ENCODE measurements at places on chromosomes 1 and 21.

- no peak for DNase-seq
Measured at GRCh38 chr1:157721985-157722384, 21.4 kb upstream of the FCRL3 start.

DNA sequence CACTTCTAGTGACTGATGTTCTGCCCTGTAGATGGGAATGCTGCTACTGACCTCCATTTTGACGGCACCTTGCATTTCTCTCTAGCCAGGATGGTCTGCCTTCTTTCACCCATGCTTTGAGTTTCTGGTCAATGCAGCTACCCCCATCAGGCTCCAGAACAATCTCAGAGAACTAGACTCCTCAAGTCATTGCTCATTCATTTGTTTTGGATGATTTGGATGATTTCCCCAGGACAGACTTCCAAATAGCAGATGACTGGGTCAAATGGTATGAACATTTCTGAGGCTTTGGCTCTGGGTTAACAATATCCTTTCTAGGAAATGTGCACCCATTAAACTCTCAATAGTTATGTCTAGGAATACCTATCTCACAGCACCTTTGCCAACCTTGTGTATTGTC lies 63.9 kb downstream of the CSMD2 start:
- peak; percentile 85 for DNase-seq

DNA sequence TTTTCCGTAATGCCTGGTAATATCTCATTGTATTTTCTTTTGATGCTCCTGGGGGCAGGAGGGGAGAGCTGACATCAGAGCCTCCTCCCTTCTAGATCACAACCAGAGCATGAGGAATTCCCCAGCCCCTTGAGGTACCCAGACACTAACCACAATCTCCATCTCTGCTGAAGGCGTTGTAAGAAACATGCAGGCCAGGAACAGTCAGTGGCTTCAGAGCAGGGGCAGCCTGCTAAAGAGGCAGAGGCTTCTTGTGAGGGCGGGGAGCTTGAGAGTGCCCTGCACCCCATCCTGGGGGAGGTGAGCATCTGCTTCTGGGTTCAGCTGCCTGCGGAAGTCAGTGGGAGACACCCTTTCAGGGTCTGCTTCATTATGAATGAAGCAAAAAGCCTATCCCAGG lies 19.0 kb downstream of the MAPKAPK2 start:
- DNase-seq = peak; percentile 59

DNA sequence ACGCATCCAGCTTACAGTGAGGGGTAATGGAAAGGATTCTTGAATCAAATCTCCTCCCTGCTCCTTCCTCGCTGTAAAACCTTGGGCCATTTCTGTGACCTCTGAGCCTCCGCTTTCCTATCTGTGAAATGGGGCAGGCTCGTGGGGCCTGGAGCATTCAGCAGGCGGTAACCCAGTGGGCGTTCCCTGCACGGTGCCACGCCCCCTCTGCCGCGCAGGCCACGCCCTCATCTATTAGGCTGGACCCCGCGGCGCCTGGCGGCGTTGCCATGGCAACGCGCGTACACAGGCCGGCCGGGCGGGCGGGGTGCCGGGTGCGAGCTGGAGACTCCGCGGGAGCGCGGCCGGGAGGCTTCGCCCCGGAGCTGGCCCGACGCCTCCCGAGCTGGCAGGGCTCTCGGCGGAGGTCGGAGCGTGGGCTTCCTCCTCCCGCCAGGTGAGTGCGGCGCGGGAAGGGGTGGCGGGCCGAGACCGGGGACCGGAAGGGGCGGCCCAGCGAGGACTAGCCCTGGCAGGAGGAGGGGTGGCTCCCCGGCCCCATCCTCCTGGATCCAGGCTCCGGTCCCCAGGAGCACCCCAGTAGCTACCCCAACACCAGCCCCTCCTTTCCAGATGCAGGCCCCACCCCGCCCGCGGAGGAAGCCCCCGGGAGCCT lies at the start of gene FHAD1:
Gene FHAD1, plus strand, starts transcription at position 264 of the 655 bp plus-strand sequence. CDS start 4,562 bp downstream, outside the sequence.
- peak; percentile 92 for DNase-seq

DNA sequence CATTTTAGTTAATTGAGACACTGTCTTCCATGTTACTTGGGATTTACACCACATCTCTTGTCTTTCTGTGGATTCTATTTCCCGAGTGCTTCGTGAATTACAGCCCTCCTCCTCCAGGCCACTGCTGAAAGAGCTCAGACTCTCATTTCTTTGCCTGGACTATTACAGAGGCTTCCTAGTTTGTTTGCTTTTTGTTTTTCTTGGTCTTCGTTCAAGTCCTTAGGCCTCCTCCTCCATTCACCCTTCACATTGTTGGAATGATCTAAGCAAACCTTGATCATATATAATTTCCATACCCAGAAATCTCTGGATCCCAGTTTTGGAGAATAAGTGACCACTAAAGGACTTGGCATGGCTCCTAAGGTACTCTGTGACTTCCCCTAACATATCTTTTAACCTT lies 94.1 kb downstream of the CNIH3 start:
- DNase-seq = peak; percentile 41

- DNase-seq = no peak
Measured at GRCh38 chr1:172141341-172141881, 279.1 kb upstream of the C1orf105 start.

DNA sequence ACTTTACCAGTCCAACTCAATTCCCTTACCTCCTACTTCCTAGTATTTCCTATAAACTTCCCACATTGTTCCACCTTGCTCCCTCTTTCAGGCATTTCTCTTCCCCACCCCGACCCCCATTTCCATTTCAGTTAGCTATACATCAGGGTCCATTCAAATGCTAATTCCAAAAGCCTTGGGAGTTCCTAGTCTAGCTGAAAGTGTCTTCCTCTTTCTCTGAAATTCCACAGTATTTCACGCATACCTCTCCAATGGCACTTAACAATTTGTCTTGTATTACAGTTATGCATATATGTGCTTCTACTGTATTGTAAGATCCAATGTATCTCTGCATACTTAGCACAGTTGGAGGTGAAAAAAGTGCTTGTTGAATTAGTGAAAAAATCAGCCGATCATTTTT lies 94.9 kb downstream of the ZNF644 start:
- no peak for DNase-seq

DNA sequence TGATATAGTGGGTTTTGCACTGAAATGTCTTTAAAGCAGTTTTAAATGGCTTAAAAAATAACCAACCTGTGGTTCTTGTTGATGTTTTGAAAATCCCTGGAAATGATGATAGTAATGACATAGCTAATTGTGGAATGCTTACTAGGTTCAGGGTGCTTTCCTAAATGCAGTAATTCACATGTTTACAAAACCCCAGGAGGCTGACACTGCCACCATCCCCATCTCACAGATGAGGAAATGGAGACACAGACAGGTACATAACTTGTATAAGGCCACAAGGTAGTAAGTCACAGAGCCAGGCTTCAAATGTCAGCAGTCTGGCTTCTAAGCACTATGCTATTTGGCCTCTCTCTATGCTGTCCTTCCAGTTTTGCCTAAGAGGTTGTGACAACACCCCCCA lies 40.6 kb downstream of the C8B start:
- no peak for DNase-seq

- no peak for DNase-seq
Measured at GRCh38 chr1:101732261-101732660, 264.5 kb downstream of the OLFM3 start.

DNA sequence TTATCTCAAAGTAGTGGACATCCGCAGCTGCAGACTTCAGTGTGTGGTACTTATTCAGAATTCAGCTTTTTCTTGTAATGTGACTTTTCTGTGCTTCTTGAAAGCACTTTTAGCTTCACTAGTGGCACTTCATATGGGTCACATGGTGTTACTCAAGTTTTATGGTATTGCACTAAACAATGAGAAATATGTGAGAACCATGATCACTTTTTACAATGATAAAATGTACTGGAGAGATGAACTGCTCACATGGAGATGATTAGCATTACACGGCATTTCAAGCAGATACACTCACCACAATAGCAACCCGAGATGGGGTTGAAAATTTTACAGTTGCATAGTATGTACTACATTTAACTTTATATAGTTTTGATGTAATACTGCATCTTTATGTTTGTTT lies 40.1 kb upstream of the GPR52 start:
- DNase-seq = no peak

GRCh38 chr1:151352021-151352718 lies 5.1 kb upstream of the RFX5 start:
- DNase-seq = peak; percentile 44

DNA sequence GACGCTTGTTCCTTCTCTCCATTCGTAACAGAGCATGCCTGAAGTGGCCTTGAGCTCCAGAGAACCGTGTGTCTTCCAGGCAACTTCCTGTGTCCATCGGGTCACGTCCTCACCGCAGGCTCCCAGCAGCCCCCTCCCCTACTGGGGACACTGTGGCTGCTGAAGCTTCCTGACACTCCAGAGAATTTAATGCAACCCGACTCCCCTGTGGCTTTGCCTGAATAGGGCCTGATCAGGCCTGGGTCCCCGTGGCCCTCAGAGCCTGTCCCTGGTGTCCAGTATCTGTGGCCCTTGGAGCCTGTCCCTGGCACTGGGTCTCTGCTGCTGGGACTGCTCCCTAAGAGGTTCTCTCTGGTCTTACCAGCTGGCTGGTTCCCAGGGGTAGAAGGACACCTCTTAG lies 219.7 kb upstream of the VAMP3 start:
- no peak for DNase-seq

- peak; percentile 52 for DNase-seq
Measured at GRCh38 chr1:26785611-26786436, 1.9 kb upstream of the PIGV start.

GRCh38 chr1:201925981-201926645 lies 20.2 kb downstream of the LMOD1 start:
- DNase-seq = no peak

GRCh38 chr1:174022080-174022975 lies at the start of gene RC3H1:
Gene RC3H1, minus strand, starts transcription at chr1:174022357. Its CDS starts 29,372 bp downstream, at chr1:173992985.
- peak; percentile 94 for DNase-seq

DNA sequence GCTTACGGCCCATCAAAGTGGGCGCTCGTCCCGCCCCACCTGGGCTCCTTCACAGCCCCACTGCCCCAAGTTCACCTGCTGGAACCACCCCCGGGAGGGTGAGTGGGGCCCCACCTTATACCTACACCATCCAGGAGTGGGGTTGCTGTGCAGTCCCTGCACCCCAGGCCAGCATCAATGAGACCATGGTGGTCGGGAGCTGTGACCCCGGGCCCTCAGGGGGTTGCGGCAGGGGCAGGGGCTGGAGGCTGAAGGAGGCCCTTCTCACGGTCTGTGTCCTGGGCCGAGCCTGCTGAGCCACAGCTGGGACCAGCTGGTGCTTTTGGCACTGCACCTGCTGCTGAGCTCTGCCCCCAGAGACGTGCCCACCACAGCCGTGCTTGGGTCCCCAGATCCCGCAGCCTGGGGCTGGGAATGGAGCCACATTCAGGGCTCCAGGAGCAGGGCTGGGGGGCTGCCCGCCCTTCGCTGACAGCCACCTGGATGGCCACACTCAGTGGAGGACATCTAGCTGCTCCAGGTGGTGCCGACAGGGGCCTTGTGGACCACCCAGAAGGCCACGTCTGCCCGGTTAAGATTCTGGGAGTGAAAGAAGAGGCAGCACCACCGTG lies 17.4 kb downstream of the ACTRT2 start:
- DNase-seq = no peak

DNA sequence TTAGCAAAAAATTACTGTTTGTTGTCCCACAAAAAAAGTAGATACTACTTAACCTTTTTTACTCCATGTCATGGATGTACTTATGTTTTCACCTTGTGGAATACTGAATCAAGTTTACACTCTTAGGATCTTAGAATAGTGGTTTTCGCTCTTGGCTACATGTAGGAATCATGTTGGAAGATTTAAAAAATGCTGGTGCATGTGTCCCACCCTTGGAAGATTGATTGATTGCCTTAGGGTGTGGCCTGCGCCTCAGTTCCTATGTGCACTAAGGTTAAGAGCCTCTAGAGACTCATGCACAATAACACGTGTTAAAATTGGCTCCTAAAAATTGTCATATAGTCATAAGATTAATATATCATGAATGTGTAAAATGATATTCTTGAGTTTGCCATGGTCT lies 25.0 kb downstream of the HS2ST1 start:
- no peak for DNase-seq

- no peak for DNase-seq
Measured at GRCh38 chr1:164051782-164052181, 507.2 kb upstream of the PBX1 start.

DNA sequence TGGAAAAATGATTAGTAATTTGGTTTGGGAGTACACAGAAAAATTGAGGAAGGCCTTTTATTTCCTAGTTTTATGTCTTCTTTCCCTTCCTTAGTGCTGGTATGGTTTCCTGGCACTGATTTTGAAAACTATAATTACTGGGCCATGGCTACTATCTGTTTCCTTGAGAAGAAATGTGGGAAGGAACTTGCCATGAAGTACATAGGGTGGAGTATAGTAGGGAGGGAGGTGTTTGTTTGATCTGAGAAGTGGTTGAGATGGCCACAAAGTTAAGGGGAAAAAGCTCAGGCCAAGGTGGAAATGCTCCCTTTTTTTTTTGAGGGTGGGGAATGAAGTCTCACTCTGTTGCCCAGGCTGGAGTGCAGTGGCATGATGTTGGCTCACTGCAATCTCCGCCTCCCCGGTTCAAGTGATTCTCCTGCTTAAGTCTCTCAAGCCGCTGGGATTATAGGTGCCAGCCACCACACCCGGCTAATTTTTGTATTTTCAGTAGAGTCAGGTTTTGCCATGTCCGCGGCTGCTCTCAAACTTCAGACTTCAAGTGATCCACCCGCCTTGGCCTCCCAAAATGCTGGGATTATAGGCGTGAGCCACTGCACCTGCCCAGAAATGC lies 11.3 kb downstream of the HJV start:
- DNase-seq = no peak

- peak; percentile 94 for DNase-seq
Measured at GRCh38 chr1:201703621-201704438, 125.1 kb upstream of the IPO9 start.

- DNase-seq = no peak
Measured at GRCh38 chr1:47935856-47936255, 61.3 kb downstream of the TRABD2B start.

DNA sequence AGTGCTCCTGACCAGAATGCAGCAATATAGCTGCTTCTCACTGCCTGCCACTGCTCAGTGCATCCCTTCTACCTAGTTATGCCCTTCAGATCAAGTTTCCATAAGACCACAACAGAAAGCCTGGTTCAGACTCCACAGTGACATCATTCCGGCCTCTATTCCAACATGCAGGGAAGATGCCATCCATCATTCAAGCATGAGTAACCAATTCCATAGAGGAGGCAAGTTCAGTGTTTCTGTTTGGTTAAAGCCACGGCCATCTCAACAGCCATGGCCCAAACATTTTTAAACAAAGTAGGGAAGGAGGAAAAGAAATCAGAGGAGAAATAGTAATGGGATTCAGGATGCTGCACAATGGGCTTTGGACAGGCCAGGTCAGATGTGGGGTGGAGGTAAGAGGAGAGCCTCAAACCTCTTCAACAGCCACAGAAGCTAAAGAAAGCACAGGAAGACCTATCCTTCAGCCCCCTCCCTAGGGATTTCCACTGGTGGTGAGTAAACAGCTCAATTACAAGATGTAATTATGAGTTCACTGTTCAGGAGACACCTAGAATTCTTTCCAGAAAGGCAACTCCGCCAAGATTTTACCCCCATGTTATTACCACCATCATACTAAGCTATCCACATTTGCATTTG lies 484.9 kb downstream of the SETD4 start:
- peak; percentile 82 for DNase-seq

- DNase-seq = no peak
Measured at GRCh38 chr1:65243491-65243890, 65.9 kb upstream of the DNAJC6 start.
